Activated CD4-positive, alpha-beta T cell treated with anti-CD3 and anti-CD28 coated beads, Interleukin-2, amount 10 ng/mL, durations not matched to agents 24 days and 14 days (primary cell): ENCODE measurements at places on chromosomes 16 and 17. TPM values are rescaled to one million over a fixed set of nuclear protein-coding genes. Genes with fewer than 3 reads are reported as not detected.

MYH1 gene
- not detected in 2 replicates for total RNA-seq

ATMIN gene
- total RNA-seq, result 31.1 and 33.5 TPM in 2 replicates

CCL4 gene
- 351 and 370 TPM in 2 replicates for total RNA-seq

CALB2 gene
- total RNA-seq, result not detected in 2 replicates

KCNJ12 gene
- total RNA-seq, result not detected in 2 replicates

PERCC1 gene
- total RNA-seq, result not detected in 2 replicates

CDH8 gene
- 0.70 TPM in 1 of 2 replicates, not detected in the other for total RNA-seq

HID1 gene
- 0.17 TPM in 1 of 2 replicates, not detected in the other for total RNA-seq

MAPK7 gene
- 20.5 and 22.6 TPM in 2 replicates for total RNA-seq

DNA sequence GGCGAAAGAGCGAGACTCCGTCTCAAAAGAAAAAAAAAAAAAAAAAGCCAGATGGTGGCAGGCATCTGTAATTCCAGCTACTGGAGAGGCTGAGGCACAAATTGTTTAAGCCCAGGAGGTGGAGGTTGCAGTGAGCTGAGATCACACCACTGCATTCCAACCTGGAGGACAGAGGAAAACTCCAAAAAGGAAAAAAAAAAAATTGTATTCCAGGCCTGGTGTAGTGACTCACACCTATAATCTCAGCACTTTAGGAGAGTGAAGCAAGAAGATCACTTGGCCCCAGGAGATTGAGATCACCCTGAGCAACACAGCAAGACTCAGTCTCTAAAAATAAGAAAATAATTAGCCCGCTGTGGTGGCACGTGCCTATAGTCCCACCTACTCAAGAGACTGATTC lies 20.1 kb downstream of the HBQ1 start:
- no peak for DNase-seq

GRCh38 chr16:65386672-65387071 lies 264.8 kb upstream of the CDH11 start:
- DNase-seq, result no peak

DNA sequence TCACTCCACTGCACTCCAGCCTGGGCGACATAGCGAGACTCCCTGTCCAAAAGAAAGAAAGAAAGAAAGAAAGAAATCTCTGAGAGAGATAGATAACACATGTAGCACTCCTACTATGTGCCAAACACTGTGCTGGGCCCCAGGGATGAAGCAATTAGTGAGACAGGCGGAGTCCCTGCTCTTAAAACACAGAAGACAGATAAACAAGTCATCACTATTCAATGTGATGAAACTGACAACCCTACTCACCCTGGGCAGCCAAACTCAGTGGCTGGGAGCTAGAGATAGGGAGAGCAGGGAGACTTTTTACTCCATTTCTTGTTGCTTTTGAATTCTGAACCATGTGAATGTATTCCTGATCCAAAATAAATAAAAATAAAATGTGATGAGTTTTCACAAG lies 35.2 kb upstream of the GOSR2 start:
- no peak for DNase-seq

DNA sequence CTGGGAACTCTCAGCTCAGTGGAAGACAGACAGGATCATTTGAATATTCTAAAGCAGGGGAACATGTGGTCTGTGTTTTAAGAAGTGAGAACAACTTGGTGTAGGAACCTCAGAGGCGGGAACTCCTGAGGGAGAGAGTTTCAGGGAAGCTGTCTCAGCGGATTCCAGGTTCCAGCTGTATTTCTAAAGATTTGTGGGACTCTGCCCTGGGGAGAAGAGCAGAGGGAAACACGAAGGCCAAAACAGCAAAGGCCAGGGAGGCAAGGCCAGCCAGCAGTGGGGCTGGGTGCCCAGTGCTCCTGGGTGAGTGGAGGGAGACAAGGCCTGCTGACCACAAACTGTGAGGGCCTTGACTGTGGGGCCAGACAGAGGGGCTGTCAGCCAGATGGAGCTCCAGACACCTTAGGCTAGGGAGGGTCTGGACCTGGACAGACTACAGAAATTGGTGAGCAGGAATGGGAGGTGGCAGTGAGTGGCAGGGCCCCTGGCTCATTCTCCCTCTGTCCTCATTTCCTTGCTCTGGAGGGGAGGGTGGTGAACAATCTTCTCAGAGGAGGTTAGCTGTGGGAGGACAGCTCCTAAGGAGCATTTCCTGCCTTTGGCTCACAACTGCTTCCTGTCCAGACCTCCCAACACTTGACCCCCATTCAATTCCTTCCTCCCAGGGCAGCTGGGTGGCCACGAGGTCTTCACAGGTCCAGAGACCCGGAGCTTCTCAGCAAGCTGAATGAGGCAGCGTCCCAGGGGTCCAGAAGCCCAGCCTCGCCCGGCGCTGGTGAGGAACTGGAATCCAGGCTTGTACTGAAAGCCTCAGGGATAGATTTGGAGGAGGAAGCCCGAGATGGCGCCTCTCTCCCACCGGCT lies 21.0 kb upstream of the FZD2 start:
- no peak for DNase-seq

DNA sequence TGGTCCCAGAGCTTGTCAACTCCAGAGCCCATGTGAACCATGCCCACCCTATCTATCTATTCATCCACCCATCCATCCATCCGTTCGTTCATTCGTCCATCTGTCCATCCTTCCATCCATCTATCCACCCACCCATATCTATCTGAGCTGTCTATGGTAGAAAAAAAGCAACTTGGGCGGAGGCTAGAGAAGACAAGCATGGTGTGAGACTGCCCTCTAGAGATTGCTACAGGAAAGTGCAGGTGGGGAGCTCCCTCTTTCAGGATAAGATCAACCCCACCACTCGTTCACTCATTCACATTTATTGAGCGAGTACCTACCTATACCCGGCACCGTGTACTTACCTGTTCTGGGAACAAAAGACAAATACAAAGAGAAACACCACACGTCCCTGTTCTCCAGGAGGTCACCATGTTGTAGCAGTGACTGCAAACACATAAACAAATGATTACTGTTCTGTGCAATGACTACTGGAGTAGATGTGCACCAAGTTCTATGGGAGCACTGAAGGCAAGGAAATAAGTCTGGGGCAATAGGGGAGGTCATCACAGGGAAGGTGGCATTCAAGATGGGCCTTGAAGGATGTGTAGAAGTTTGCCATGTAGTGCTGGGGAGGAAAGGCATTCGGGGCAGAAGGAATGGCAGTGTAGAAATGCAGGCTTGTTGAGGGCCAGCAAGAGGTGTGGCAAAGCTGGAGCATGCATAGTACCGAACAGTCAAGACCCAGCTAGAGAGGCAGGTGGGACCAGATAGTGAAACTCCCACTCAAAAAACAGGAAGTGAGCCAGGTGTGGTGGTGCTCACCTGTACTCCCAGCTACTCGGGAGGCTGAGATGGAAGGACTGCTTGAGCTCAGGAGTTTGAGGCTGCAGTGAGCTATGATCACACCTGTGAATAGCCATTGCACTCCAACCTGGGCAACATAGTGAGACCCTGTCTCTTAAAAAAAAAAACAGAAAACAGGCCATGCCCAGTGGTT lies 13.4 kb upstream of the ATP5MC1 start:
- peak; percentile 89 for DNase-seq

DNA sequence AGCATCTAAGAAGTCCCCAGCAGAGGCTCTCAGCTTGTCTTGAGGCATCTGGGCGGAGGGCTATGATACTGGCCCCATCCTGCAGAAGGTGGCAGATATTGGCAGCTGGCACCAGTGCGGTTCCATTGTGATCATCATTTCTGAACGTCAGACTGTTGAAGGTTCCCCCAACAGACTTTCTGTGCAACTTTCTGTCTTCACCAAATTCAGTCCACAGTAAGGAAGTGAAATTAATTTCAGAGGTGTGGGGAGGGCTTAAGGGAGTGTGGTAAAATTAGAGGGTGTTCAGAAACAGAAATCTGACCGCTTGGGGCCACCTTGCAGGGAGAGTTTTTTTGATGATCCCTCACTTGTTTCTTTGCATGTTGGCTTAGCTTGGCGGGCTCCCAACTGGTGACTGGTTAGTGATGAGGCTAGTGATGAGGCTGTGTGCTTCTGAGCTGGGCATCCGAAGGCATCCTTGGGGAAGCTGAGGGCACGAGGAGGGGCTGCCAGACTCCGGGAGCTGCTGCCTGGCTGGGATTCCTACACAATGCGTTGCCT lies at the start of gene CIITA:
CIITA (plus strand) TSS at position 404 of the 543 bp plus-strand sequence; CDS start at position 533, 129 bp downstream.
- peak; percentile 86 for DNase-seq

GRCh38 chr17:17087424-17088015 lies 45.3 kb downstream of the MPRIP start:
- no peak for DNase-seq

DNA sequence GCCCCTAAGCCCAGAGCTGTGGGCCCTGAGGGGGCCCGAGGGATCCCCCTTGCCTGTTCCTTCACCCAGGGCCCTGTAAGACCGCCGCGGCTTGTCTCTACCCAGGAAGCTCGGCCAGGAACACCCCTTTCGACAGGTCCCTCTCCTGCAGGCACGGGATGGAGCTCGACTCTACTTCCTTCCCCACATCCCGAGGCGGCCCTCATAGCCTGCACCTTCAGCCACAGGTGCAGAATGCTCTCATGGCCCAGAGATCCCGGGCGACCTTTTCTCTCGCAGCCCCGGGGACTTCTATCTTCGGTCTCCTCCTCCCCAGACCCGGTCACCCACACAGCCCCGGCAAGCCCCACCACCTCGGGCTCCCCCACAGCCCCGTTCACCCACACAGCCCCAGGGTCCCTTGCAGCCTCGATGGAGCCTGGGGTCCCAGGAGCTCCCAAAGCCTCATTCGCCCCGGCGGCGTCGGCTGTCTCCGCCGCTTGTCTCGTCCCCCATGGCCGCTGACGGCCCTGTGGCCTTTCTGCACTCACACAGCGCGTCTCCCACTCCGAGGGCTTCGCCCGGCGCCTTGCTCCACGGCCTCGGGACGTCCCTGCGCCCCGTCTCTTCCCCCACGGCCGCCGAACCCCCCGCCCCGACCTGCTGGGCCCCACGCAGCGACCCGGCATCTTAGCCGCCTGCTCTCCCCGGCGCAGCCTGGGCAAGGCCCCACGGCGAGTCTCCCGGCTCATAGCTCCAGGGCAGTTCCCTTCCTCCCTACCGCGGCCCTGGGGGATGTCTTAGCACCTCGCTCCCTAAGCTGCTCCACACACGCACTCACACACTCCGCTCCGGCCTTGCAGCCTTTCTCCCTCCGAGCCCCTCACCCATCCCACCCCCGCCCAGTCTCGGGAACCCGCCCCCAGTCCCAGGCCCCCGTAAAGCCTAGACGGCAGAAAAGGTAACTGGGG lies 650 bp downstream of the KIAA0753 start:
- DNase-seq, result peak; percentile 83

DNA sequence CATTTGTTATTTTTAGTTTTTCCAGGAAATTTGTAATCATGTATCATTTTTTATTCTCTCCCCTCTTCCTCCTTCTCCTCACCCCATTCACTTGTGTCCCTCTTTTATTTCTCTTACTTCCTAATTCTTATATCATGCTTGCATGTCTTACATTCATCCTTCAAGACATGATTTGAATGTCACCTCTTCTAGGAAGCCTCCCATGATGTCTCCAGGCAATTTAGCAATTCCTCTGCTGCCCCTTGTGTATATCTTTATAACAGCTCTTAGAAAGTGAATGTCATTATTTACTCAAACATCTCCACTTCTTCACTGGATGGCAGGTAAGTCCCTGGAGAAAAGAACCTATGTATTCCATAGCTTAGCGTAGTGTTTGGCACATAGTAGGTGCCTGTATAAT lies 7.8 kb downstream of the HNF1B start:
- DNase-seq, result no peak

- DNase-seq, result peak; percentile 69
These were observed 1.3 kb downstream of the RAB40B start for GRCh38 chr17:82696916-82697807.

DNA sequence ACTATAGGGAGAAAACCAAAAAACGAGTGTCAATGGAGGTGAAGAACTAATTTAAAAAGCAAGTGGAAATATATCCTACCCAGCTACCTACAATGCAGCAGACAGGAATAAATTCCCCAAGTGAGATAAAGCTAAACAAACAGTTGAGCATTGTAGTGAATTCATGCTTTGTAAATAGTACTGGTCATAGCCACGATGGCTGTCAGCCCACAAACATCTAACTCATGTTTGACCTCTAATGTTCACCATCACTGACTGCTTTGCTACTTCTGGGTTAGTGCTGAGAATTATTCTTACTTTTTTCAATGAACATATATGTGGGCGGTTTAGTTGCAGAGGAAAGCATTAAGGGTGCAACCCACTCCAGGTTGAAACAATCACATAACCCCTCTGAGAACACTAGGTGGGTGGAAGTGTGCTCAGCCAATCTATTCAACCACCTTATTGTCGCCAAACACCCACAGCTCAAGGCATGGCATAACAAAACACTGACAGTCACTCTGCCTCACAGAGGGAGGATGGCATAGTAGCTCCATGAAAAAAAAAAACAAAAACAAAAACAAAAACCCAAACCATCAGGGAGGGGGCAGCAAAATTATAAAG lies 264.1 kb downstream of the ZFHX3 start:
- DNase-seq, result no peak

GRCh38 chr17:66474258-66474657 lies 171.8 kb downstream of the PRKCA start:
- no peak for DNase-seq

- no peak for DNase-seq
These were observed 197.8 kb downstream of the CDH11 start for GRCh38 chr16:64924086-64924485.

DNA sequence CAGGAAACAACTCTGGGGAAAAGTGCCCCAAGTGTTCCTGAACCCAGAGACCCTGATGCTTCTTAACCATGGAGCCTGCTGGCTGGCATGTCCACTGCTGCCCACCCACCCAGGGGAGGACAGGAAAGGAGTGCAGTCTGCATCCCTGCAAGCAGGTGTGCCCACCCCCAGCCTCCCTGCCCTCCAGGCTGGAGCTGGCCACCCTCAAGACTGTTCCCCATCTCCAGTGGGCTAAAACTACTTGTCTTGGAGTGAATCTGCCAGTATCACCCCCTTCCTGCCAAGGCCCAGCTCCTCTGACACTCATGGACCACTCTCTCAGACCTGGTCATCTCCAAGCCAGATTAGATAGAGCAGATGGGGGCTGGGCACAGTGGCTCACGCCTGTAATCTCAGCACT lies 29.8 kb downstream of the ARHGAP27 start:
- DNase-seq, result no peak

DNA sequence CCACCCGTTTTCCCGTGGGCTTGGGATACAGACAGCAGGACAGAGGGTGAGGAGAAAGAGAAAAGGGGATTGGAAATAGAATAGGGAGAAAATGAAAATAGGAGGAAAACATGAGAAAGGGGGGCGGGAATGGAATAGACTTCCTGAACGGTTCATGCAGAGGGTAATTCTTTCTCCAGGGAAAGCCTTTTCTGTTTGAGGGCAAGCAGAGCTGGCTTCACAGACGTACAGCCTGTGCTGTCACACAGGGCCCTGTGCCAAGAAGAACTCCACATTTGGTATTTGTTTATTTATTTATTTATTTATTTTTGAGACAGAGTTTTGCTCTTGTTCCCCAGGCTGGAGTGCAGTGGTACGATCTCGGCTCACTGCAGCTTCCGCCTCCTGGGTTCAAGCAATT lies 12.0 kb downstream of the MILR1 start:
- no peak for DNase-seq

GRCh38 chr17:57110152-57110542 lies 25.1 kb downstream of the AKAP1 start:
- no peak for DNase-seq

- DNase-seq, result peak; percentile 89
These were observed 1.3 kb upstream of the RAB40C start for GRCh38 chr16:588639-588888.

GRCh38 chr17:21301593-21302550 lies 17.4 kb downstream of the MAP2K3 start:
- DNase-seq, result no peak

GRCh38 chr17:42577140-42577531 lies 393 bp downstream of the PSMC3IP start:
- DNase-seq, result peak; percentile 69

GRCh38 chr16:68910051-68910450 lies 66.7 kb downstream of the TANGO6 start:
- DNase-seq, result no peak

GRCh38 chr16:51376080-51376479 lies 225.0 kb upstream of the SALL1 start:
- no peak for DNase-seq
